Calu3 (cell line): ENCODE measurements at places on chromosomes 5 and 9. TPM values are rescaled to one million over a fixed set of nuclear protein-coding genes. Genes with fewer than 3 reads are reported as not detected.

- DNase-seq = no peak
Observed at GRCh38 chr9:88973281-88974045, 17.8 kb upstream of the S1PR3 start.

DNA sequence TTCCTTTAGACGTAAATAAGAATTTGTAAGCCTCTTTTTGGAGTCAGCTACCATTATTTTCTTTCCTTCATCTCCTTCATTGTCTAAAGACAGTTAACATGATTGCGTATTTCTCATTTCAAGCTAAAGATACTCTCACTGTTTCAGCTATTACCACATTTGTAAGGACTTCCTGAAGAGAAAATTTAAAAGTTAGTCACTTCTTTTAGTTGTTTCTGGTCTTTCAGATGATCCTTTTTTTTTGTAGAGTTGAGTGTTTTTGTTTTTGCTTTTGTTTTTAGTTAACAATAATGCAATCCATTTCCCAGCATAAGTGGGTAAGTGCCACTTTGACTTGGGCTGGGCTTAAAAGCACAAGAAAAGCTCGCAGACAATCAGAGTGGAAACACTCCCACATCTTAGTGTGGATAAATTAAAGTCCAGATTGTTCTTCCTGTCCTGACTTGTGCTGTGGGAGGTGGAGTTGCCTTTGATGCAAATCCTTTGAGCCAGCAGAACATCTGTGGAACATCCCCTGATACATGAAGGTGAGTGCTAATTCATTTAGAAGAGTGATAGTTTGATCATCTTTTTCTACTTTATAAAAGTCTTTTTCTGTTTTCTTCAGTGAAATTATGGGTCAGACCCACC lies 2.0 kb downstream of the IL31RA start:
- DNase-seq = no peak

DNA sequence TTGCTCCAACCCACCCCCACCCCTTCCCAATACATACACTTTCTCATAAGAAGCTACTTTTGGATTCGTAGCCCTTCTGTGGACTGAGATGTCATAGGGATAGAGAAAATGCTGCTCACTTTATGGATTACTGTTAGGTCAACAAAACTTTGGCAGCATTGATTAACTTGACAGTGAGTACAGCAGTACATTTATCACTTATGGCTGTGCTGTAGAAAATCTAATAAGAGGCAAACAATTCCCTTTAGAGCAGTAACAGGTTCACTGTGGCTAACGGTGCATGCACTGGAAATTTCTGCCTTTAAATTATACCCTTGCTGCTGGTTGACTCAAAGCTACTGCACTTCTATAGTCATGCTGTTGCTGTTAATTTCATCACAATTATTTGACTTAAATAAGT lies 59.2 kb downstream of the PPIC start:
- no peak for DNase-seq

DNA sequence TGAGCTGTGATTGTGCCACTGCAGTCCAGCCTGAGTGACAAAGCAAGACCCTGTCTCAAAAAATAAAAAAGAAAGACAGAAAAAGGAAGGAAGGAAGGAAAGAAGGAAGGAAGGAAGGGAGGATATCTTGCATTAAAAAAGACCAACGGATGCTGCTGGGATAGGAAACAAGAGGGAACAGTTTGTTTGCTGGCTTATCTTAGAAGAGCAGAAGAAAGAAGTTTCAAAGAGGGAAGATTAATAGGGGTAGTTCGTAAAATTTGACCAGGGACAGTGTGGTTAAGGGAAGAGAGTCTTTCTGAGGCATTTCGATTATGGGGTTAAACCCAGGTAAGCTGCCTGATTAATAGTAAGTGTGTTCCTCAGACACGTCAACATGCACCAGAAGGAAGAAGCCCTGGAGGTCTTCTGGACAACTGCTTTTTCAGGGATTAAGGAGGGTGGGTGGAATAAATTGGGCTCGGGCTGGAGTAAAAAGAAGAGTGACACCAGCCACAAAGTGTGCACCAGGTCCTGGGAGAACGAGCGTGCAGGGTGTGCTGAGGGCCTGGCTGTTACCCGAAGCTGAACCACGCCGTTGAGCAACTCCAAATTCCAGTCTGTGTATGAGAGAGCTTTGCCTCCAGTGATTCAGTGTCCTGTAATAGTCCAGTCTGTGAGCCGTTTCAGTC lies 24.8 kb downstream of the FYB1 start:
- no peak for DNase-seq

DNA sequence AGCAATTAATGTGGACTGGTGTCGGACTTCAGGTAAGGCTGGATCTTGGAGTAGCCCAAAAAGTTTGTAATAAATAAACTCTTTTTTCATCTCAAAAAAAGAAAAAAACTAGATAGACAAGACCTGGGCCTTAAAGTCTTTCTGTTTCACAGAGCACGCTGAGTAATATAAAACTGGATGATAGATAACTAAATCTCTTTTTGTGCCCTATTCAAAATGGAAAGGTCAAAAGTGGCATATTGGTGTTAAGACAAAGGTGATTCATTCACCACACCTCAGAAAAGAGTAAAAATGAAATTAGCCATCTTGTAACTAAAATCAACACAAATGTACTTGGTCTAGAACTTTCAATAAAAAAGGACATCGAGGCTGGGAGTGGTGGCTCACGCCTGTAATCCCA lies 30.3 kb upstream of the RFK start:
- no peak for DNase-seq

Gene DND1
- 2.8 and 2.9 TPM in 2 replicates for total RNA-seq

Gene ZNF608
- total RNA-seq = 7.3 and 8.4 TPM in 2 replicates

Gene GFPT2
- 0.12 TPM in 1 of 2 replicates, not detected in the other for total RNA-seq

Gene DIPK1B
- total RNA-seq = 4.0 TPM in 2 replicates

Gene IL3
- not detected in 2 replicates for total RNA-seq

Gene ICE1
- 27.8 and 29.8 TPM in 2 replicates for total RNA-seq

Gene RAPGEF1
- total RNA-seq = 32.5 and 33.4 TPM in 2 replicates

Gene CCL28
- total RNA-seq = 9.9 and 12.2 TPM in 2 replicates

Gene GABRP
- total RNA-seq = 1,275 and 1,278 TPM in 2 replicates

Gene AMBP
- 2.7 and 3.9 TPM in 2 replicates for total RNA-seq
